Stimulated activated CD4-positive, alpha-beta T cell treated with anti-CD3 and anti-CD28 coated beads, Interleukin-2, amount 100 ng/mL, for 24 hours (primary cell): ENCODE measurements at places on chromosomes 1 and 21.

DNA sequence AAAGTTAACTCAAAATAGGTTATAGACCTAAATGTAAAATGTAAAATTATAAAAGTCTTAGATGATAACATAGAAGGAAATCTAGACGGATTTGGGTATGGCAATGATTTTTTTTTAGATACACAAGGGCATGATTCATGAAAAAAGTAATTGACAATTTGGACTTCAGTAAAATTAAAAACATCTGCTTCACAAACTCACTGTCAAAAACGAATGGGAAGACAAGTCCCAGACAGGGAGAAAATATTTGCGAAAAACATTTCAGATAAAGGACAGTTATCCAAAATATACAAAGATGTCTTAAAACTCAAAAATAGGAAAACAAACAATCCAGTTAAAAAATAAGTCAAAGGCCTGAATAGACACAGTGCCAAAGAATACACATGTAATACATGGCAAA is 9.7 kb upstream of the PTGS2 start:
- DNase-seq: no peak

DNA sequence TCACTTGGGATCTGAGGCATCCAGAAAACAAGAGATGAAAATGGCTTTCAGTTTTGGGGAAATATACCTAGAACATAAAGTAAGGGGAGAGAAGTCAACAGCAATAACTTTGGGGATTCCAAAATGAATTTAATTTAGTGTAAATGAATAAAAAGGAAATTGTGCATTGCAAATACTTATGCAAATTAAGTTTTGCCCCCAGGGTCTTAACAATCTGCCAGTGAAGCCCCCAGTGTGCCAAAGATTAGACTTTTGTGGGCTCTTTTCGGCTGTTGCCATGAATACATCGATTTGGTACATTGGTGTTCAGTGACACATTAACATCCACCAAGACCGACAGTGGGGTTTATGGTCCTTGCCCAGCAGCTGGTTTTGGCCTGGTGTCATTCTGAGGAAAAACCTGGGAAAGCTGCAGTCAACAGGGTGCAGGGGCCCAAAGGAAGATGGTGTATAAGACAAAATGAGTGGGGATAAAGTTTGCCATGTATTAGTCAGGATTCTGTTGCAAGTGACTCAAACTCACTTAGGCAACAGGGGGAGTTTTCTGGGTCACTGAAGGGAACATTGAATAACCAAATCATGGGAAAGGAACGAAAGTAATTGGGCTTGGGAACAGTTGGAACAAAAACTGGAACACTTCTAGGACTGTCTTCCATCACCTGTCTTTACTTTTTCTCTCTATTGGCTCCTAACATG is 30.2 kb upstream of the IGSF3 start:
- DNase-seq: no peak

DNA sequence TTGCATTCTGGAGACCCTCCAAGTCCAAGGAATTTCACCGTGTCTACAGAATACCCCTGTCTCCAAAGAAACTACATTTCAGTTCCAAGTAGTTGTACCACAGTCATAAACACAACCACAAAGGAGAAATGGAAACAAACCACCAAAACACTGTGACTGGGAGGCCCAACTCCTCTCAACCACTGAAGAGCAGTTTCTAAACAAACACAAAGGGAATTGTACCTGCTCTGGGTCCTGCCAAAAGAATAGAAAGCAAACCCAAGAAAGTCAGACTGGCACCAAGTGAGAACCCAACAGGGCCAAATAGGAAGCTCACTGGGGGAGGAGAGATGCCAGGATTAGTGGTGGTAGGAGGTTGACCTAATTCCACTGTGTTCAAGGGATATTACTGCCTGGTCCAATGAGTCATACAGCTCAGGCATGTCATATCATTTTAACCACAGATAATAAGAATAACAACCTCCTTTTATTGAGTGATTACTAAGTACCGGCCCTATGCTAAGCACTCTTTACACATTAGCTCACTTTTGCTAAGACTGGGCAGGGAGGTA is 123.9 kb upstream of the PPP2R5A start:
- DNase-seq: no peak

DNA sequence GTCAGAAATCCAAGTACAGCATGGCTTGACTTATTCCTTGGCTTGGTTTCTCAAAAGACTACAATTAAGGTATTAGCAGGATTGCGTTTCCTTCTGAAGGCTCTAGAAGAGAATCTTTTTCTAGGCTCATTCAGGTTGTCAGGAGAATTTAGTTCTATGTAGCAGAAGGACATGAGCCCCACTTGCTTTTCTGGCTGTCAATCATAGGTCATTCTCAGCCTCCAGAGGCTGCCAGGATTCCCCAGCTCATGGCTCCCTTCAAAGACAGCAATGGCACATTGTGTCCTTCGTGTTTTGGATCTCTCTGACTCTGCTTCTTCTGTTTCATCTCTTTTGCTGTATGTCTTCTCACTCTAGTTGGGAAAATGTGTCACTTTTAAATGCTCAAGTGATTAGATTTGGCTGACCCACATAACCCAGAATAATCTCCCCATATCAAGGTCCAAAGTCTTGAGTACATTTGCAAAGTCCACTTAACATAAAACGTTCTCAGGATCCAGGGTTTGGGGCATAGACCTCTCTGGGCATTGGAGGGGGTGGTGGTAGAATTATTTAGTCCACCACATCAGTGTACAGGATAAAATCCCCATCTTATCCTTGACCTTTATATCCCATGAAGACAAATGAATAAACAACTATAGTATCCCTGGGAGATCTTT is 126.7 kb upstream of the BCL9 start:
- no peak for DNase-seq

- DNase-seq: no peak
Measured at GRCh38 chr1:174239541-174239940, 80.2 kb downstream of the RABGAP1L start.

DNA sequence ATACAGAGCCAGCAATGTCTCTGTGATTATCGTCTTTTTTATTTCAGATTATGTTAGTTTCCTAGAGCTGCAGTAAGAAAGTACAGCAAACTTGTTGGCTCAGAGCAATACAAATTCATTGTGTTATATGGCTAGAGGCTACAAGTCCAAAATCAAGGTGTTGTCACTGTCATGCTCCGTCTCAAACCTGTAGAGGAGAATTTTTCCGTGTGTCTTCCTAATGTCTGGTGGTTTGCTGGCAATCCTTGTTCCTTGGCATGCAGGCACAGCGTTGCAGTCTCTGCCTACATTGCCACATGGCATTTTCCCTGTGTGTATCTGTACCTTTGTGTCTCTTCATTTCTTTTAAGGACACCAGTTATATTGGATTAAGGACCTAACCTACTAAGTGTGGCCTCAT is 244.4 kb downstream of the LRRIQ3 start:
- no peak for DNase-seq

- peak; percentile 14 for DNase-seq
Measured at GRCh38 chr1:182962554-182963115, 9.7 kb upstream of the SHCBP1L start.

DNA sequence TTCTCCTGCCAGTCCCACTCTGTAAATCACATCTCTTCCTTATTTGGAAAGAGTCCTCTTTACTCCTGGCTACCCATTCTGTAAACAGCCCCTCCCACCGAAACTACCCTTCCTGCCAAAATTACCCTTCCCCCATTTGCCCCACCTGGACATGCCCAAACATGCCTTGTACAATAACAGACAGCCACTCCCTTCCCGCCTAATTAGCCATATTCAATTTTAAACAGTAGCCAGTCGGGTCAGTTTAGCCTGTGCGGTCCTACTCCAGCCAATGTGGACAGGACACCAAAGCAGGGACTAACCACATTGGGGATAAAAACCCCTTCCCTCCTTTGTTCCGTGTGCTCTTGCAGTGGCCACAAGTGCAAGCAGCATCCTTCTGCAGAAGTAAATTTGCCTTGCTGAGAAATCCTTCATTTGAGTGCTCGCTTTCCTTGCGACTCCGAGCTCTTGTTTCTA is 56.3 kb upstream of the MAP10 start:
- DNase-seq: no peak

- DNase-seq: no peak
Measured at GRCh38 chr1:89637496-89637895, 4.6 kb downstream of the LRRC8C start.

DNA sequence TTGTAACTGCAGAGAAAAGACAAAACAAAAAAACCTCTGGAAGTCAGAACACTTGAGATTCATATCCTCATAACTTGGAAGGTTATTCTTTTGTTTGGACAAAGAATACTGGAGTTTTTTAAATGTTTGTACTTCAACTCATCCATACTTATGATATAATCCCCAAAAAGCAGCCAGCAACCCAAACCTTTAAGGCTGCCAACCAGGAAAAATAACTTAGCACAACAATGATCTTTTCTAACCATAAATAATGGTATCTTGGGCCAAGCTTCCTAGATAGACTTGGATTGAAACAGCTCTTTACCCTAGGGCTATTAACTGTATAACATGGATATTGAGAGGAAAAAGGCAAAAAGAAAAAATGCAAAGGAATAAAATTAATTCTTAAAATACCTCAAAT is 335.1 kb downstream of the LTN1 start:
- no peak for DNase-seq

GRCh38 chr1:210726621-210727020 is 397.9 kb downstream of the HHAT start:
- DNase-seq: peak; percentile 24

GRCh38 chr1:60213253-60213652 is 139.7 kb upstream of the C1orf87 start:
- no peak for DNase-seq

DNA sequence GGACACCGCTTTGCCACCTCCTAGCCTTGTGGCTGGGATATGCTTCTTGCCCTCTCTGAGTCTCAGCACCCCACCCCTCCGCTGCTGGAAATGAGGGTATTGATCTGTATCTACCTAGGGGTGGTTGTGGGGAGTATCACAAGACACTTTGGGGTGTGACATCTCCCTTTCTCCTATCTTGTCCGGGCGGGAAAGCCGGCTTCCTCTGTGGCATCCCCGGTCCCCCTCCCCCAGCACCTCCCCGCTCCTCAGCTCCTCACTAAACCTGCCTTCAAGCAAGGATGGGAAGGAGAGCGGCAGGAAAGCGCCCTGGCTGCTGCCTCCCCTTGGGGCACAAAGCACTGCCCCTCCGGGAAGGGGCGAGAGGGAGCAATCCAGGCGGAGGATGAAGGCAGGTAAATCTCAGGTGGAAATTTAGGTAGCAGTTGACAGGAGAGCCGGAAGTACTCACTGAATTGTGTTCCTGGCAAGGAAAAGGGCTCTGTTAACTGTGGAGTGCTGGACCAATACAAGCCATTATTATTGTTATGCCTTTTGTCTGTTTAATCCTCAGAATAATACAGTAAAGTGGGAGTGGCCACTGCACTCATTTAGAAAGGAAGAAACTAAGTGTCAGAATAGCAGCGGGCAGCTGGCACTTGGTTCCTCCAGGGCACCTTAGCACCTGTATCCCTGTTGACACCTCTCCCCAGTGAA is 49.0 kb upstream of the LRP8 start:
- DNase-seq: peak; percentile 4

DNA sequence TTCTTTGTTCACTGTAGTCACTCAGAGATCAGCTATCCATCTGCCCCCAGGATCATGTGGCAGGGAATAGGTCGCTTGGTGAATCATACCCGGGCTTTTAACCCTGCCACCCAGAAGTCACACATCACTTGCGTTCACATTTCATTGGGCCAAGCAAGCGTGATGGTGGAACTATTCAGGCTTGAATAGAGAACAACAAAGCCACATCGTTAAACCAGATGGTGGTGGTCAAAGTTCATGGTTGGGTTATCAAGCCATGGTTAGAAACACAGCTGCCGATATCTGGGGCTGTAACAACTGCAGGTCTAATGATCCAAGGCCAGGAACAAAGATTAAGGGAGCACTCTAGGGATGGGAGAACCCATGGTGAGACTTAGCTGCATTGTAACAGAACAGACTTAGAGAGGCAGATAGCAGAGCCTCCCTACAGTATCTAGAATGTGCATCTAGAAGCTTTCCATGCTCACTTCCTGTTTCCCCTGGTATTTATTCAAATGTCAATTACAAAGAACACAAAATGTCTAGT is 40.0 kb upstream of the PTPRC start:
- DNase-seq: no peak

GRCh38 chr1:8397511-8397910 is 79.6 kb downstream of the SLC45A1 start:
- no peak for DNase-seq

DNA sequence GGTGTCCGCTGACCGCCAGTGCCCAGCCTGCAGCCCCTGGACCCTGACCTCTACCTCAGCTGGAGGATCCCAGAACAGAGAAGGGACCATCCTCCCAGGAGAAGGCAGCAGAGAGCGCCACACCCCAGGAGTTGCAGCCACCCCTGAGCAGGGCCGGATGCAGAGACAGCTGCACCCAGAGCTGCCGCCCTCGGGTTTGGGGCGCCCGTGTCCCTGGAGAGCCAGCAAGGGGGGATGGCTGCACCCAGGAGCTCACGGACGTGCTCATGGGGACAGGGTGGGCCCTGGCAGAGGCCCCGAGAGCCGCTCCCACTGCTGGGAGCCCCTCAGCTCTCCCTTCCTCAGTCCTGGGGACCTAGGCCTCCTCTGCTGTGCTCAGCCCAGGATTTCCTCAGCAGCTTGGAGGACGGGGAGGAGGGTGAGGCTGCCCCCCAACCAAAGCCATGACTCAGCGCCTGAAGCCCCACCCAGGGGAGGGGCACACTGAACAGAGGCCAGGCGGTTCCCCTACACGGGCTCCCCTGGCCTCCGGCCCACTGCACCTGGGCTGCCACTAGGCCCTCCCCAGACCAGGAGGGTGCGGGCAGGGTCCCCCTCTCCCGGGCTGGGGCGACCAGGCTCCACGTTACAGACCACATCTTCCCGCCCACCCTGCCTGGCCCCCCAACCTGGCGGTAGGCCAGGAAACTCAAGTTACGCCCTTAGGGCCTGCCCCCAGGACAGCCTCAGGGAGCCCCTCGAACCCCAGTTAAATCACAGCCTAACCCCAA is 2.2 kb downstream of the ACAP3 start:
- peak; percentile 74 for DNase-seq

DNA sequence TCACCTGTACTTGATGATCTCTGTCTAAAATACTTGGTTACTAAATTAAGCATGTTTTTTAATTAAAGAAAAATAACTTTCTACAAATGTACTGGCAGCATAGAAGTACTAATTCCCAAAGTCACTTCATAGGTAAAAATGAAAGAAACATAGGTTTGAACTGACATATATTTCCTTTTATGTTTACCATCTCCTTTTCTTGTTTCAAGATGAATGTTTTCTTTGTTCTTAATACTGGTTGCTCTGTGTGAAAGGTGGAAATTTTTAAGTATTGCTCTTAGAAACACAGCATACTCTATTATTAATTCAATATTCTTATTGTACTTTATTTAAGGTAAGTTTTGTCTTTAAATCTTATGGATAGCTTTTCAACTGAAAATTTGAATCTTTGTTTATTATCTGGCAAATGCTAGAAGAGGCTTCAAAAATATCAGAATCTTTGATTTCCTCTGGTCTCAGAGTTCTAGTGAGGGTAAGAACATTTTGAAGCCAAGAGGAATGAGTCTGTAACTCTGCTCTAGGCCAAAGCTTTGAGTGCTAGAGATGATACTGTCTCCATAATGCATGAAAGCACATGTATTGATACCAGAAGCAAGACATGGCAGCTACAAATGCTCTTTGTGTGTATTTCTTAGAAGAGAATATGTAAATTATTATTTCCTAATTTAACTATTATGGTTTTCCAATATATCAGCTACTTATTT is 18.2 kb downstream of the RRP15 start:
- DNase-seq: no peak

GRCh38 chr1:119279456-119280381 is 88.9 kb upstream of the HAO2 start:
- DNase-seq: no peak
